DMS53 (cell line): ENCODE measurements at places on chromosomes 6 and 20.

DNA sequence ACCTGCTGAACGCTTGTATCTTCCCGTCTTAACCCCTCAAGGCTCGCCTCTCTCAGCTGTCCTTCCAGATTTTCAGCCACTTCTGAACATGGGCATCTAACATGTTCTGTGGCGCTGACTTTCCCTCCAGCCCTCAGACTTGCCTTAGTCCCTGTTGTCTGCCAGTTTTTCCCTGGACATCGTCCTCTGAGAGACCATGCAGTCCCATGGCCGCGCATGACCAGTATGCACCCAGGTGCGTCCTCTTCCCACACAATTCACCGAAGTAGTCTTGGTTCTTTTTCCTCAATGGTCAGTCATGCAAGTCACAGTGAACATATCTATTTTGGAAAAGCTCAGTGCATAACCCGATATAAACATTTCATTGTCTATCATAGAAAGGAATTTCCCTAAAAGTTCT lies 9.2 kb downstream of the TUBB2B start:
- DNase-seq, result no peak

DNA sequence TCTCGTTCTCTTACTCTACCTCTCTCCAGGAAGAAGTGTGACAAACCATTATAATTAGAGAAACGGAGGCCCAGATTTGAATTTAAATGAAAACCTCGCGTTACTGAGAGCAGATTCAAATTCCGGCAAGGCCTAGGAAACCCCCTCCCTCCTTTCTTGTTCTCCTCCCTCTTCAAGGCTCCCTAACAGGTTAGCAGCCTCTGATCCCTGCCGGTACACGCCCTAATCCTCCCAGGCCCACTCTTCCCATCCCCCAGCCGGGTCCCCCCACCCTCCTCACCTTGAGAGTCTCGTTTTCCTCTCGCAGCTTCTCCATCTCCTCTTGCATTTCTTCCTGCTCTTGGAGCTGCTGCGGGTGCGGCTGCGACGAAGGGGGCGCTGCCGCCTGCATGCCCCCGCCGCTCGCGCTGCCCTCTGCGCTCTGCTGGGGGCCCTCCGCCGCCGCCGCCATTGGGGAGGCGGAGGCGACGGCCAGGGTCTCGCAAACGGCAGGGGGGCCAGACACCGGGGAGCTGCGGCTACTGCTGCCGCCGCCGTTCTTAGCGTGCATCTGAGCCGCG lies 3.8 kb downstream of the MTCL3 start:
- peak; percentile 60 for DNase-seq

GRCh38 chr6:101544286-101544685 lies 150.8 kb downstream of the GRIK2 start:
- no peak for DNase-seq

DNA sequence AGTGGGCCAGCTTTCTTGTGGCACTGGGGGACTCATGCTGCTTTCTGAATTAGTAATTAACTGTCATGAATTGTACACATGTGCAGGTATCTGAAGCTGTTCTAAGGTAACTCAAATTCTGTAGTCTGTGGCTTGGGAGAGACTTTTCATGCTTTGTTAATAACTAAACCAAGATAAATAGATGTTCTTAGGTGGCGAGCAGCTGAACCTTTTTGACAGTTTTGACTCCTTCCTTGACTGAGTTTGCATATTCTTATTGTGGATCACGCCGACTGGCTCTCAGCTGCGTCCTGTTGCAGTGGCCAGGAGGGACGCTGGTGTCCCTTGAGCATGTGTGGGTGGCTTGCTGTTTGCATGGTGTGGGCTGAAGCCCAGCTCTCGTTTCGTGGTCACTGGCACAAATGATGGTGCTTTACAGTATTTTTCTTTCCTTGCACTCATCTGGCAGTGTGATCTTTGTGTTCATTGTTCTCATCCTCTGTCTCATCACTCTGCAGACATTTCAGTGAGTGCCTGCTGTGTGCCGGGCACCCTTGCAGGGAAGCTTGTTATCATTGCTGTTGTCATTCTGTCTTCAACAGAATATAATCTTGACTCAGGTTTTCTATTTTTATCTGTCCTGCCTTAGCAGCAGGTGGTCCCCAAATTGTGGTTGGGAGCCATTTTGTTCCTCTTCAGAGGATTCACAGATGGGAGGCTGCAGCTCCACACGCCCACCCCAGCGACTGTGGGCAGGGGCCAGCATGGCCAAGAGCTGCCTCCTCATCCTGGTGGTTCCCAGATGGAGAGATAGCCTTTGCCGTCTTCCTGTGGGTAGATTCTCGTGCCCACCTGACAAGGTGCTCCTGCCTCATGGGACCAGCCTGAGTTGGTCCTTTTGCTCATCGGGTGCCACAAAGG lies 39.6 kb downstream of the DUSP22 start:
- no peak for DNase-seq

- no peak for DNase-seq
These were observed 35.5 kb downstream of the DHX35 start for GRCh38 chr20:38997622-38998021.
